HS-5 (cell line): ENCODE measurements at places on chromosomes 5 and 9.

GRCh38 chr5:14667290-14667689 is 2.8 kb downstream of the OTULIN start:
- no peak for DNase-seq

DNA sequence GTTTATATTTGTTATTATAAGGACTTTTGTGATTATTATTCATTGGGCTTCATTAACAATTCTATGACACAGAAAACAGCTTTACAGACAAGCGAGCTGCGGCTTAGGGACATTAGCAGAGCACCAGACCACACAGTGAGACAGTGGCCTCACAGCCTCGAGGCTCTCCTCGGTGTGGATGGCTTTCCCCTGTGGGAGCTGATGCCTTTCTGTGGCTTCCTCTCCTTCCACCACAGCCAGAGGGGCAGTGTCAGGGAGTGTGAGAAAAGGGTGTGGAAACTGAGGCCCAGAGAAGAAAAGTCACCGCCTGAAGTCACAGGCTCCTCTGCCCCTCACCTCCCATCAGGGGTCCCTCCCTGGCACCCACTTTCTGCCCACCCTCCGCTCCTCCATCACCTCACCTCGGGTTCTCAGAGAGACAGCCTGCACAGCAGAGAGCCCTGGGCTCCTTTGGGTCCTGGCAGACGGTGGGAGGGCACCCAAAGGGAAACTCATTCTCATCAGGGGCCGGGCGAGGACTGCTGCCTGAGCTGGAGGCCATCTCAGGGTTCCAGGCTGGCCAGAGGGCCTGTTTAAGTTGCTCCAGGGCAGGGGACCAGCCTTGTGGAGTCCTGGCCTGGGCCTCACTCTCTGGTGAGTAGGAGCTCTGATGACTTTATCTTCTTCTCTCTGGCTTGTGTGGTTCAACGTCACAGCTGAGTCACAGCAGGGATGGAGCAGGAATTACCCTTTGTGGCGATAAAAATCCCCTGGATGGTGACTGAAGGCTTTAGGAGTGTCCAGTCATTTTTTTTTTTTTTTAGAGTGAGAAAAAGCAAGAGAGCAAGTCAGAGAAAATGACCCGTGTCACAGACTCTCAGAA is 830 bp downstream of the TRAF1 start:
- DNase-seq: peak; percentile 68

DNA sequence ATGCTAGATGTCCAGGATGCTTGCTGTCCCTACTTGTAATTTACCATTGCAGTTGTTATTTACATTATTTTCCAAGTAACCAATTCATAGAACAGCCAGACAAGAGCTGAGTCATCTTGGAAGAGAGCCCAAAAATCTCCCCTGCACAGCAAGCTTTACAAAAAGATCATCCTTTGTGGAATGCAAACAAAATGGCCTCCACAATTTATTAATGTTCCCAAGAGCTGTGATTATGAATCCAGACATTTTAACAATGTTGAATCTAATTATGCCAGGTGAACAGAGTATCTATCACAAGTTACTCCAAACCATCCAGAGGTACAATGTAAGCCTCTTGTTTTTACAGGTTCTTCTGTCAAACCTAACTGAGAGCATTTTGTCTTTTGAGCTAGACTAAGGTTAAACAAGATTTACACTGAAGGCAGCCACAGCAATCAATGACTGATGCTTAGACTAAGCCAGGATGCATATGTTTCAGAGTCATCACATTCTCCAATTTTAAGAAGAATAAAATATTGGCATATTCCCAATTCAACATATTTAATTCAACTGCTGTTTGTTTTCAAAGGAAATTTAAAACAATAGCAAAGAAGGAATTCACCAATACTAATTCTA is 95.3 kb upstream of the SLC12A2 start:
- peak; percentile 83 for DNase-seq

DNA sequence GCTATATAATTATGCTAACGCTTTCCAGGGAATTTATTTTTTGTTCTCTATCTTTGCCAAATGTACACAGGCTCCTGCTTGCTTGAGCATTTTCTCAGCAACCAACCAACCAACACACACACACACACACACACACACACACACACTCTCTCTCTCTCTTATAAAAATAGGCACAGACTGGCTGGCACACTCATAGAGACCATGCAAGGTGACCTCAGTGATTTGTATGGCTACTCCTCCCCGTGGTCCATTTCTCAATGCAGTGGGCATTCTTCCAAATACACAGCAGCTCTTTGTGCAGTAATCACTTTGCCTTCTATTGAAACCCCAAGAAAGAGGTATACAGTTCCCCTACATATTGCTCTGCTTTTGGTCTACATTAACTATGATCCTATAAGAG is 416.0 kb downstream of the MAN2A1 start:
- DNase-seq: no peak

GRCh38 chr5:93343570-93343969 is 237.4 kb downstream of the NR2F1-AS1 start:
- no peak for DNase-seq

GRCh38 chr5:74183041-74183440 is 457.5 kb downstream of the ENC1 start:
- DNase-seq: no peak

DNA sequence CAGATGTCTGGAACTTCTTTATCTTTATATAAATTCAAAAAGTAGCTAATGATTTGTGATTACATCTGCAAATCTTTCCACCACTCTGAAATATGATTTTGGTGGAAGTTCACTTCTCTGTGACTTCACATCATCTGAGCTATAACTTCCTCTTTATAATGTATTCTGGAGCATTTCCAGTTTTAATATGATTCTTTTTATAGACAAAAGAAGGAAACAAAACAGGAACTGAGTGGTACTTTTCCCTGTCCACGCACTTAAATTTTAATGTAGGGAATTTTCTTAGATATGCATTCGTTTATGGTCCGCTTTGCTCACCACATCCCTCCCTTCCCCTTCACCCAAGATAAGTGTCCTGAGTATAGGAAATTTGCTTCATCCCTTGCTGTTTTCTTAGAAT is 333.5 kb downstream of the CHSY3 start:
- DNase-seq: no peak

- no peak for DNase-seq
These were observed 43.8 kb downstream of the FAT2 start for GRCh38 chr5:151547364-151547763.

GRCh38 chr9:97525451-97525850 is 24.0 kb downstream of the TMOD1 start:
- DNase-seq: no peak

- no peak for DNase-seq
These were observed 10.6 kb downstream of the C1QTNF2 start for GRCh38 chr5:160359816-160360215.

DNA sequence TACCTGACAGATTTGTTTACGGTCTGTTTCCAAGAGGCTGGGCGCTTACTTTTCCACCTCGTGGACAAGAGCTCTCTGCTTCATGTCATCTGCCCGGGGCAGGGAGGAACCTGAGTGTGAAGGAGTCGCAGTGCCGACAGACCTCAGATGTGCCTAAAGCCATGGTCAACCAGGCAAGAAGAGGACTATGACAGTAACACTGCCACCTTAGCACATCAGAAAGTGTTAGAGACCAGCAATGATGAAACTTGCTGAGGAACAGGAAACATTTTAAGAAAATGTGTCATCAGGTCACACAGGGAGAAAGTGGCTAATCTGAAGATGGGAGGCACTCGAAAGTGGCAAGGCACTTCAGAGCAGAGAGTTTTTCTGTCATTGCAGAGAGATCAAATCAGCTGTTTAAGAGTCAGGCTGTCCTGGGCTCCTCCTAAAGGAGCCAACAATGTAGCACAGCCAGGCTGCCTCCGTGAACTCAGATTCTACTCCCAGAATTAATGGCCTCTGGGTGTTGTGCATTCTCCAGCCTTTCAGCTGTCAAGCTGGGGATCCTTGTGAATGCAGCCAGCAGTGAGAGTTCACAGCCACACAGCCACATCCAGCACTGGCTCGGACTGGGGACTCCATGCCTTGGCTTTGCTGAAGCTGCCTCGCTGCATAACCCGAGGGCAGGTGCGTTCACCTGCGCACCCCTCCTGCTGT is 94.6 kb downstream of the RAPGEF1 start:
- DNase-seq: no peak

DNA sequence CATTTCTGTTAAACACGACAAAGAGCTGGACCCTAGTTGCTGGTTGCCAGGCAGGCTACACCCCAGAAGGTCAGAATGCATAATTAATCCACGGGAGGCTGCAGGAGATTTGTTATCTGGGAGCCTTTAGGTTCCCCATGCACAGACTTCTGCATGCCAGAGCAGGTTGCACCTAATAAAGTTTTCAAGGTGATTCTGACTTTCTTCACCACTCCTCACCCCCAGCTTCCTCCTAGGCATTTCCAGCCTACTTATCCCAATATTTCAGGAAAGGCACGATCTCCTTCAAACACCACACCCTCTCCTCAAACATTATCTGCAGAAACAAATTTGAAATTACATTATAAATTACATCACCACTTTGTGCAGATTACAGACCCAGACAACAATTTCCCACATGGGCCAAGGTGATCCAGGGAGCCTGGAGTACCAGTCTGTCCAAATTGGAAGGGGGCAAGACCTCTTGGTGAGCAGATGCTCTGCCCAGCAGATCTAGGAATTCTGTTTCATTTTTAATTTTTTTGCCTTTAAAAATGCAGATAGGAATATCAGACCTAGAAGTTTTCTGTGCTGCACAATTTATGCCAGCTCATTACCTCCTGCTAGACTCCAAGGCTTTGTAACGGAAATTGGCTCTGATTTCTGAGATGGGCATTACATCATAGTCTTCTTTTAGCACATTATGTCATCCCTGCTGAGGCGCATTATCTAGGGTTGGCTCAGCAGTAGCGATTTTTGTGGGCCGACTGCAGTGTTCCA is 363.4 kb upstream of the SLC30A5 start:
- DNase-seq: peak; percentile 13

GRCh38 chr5:64722588-64722987 is 32.3 kb downstream of the SHISAL2B start:
- no peak for DNase-seq

- DNase-seq: no peak
These were observed 165.5 kb downstream of the OLFM1 start for GRCh38 chr9:135252980-135253304.

DNA sequence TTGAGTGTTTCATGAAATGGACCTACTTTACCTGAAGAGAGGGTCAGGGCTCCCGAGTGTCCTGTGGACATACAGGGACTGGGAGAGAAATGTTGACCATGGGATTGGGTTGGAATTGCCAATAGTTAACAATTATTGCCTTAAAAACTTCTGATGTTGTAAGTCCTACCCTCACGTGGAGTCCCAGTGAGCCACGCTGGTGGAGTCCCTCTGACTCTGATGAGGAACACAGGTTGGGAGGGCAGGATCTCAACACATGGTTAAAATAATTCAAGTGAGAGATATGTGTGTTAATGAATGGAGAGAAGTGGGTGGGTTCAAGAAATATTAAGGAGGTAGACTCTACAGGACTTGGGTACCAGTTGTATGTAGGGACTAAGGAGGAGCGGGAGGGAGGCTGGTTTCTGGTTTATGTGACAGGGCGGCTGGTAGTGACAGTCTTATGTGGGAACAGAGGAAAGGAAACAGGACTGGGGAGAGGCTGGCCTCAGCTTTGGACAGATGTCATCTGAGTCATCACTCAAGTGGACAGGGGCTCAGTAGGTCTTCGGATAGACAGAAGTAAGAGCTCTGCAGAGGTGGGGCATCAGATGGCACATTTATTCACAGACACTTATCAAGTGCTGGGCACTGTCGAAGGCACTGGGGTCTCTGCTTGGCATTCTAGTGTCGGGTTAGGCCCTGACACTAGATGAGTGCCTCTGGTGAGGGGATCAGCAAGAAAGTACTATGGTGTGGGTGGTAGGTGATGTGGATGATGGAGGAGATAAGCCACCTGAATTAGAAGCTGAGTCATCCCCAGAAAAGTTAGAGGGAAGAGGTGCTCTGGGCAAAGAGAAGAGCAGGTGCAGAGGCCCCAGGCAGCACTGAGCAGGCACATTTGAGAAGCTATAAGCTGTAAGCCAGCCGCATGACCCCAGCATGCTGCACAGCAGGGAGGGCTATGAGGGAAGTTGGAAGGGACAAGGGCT is 27.2 kb downstream of the MAML1 start:
- DNase-seq: no peak

DNA sequence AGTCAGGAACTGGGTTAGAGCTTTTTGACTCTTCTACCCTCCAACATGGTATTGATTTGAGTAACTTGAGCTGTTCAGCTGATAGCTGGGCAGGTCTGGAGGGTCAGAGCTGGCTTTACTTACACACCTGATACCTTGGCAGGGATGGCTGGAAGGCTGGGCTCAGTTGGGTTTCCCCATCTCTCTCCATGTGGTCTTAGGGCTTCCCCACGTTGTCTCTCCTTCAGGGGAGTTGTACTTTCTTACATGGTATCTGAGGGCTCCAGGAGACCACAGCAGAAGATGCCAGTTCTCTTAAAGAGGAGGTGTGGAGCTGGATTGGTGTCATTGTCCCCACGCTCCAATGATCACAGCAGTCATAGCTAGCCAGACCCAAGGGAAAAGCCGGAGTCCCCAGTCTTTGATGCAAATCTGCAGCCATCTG is 25.6 kb downstream of the ISOC1 start:
- DNase-seq: no peak

- DNase-seq: peak; percentile 30
These were observed 542.5 kb downstream of the TLE1 start for GRCh38 chr9:81146684-81147337.

GRCh38 chr9:126125577-126125976 is 201.1 kb upstream of the MVB12B start:
- DNase-seq: no peak

DNA sequence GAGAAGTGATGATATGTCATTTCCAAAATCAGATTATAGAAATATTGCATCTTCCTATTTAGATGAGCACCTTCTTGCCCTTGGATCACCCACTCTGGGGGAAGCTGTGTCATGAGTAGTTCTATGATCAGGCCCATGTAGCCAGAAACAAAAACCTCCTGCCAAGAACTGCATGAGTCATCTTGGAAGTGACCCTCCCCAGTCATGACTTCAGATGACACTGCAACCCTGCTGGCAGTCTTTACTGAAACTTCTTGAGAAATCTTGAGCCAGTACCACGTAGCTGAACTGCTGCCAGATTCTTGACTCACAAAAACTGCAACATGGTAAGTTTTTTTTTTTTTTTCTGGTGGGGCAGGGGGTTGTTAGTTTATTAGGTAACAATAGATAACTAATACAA is 439.6 kb upstream of the PTGER4 start:
- DNase-seq: no peak

GRCh38 chr5:66864240-66864884 is 268.2 kb downstream of the MAST4 start:
- DNase-seq: peak; percentile 8

- DNase-seq: no peak
These were observed 63.9 kb downstream of the SERINC5 start for GRCh38 chr5:80191991-80192398.

GRCh38 chr5:23763170-23763569 is 255.8 kb downstream of the PRDM9 start:
- no peak for DNase-seq

DNA sequence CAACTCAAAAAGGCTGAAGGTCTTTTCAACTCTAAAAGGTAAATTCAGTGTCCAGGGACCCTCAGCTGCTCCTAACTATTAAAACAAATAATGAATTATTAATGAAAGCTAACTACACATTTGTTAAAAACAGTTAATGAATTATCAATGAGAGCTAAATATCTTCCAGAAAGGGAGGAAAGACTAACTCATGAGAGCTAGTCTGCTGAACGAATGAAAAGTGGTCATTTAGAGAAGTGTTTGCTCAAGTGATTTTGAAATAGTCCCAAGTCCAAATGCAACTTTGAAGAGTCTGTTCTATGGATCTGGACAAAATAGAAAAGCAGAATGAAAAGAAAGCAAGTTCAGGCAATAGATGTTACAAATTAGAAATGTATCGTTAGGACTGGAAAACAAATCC is 133.9 kb upstream of the SPEF2 start:
- no peak for DNase-seq
